Activated CD4-positive, alpha-beta T cell treated with anti-CD3 and anti-CD28 coated beads, Interleukin-2, Interleukin-6, amounts not matched to agents 100 ng/mL and 50 ng/mL, durations not matched to agents 16 hours and 8 hours (primary cell): ENCODE measurements at places on chromosomes 11 and 22.
A peak's percentile ranks its signal among the peaks of the same experiment; 100 is the strongest.

DNA sequence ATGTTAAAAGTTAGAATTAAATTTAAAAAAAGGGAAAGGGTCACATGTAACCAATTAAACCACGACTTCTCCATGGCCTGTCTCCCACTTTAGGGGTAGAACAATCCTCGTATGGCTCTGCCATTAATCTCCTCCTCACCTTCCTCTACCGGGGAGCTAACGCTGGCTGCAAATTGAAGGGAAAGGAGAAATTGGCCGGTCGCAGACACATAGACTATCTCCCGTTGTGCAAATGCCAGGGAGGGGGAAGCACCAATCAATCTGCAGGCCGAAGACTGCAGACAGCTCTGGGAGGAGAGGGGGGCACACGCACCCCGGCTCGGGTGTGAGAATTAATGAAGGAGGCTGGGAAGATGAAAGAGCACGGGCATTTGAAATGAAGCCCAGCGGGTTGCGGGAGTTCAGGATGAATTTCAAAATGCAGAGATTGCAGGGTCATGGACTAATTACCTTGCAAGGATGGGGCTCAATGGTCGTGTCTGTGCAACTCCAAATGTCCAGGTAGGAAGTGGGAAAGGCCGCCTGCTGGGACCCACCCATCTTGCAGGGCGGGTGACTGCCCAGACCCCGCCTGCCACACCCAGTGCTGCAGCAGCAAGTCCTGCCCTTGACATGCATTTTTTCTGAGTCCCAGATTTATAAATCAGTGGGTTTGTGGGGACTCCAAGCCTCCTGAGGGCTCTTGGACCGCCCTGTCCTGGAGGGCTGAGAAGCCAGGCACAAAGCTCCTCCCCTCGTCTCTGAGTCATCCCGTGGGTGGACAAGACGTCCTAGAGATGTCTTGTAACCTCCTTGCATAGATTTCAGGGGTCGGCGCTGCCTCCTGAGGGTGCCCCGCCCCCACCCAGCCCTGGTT lies 534.2 kb downstream of the TBC1D22A start:
- no peak for DNase-seq

DNA sequence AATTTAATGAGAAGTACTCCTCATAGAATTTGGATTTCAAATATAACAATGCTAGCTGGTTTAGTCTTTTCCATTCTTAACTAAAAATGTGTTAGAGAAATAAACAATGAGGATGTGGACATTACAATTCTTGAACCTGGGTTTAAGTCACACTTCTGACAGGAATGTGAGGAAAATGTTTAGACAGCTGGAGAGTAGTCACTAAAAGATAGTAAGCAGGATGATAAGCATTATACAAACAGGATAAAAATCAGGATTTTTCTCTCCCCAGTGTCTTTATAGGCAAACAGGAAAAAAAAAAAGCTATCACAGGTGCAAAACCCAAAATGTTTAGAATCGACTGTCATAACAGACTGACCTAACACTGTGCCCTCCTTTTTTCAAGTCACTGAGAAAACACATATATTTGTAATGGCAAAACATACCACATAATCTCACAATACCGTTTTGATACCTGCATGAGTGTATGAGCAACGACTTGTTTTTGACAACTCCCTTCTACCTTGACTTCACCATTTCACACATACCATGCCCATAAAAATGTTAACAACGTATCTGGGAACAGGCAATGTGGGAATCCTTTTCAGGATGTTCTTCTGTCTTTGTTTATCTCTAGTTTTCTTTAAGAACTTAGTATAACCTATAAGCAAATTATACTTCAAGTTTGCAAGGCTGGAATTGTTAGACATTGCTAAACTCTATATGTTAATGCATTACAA lies 242.0 kb downstream of the SBF2 start:
- no peak for DNase-seq

GRCh38 chr11:105673089-105673488 lies 63.2 kb downstream of the GRIA4 start:
- DNase-seq: peak; percentile 4

- peak; percentile 12 for DNase-seq
These were observed 24.5 kb downstream of the FAM227A start for GRCh38 chr22:38631724-38632123.

DNA sequence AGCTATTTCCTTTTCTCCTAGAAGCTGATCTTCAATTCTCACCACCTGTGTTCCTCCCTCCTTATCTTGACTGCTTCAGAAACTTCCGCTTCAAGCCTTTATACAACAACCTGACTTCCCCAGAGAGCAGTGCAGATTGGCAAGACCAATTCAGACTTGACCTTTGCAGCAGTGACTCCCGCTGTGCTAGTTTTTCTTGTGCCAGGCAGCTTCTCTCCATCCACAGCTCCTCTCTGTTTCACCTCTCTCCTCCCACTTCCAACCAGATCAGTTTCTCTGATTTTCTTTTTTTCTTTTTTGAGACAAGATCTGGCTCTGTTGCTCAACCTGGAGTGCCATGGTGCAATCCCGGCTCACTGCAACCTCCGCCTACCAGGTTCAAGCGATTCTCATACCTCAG lies 74.3 kb downstream of the GRAMD1B start:
- no peak for DNase-seq

GRCh38 chr22:19800761-19801244 lies 40.2 kb downstream of the TBX1 start:
- no peak for DNase-seq

DNA sequence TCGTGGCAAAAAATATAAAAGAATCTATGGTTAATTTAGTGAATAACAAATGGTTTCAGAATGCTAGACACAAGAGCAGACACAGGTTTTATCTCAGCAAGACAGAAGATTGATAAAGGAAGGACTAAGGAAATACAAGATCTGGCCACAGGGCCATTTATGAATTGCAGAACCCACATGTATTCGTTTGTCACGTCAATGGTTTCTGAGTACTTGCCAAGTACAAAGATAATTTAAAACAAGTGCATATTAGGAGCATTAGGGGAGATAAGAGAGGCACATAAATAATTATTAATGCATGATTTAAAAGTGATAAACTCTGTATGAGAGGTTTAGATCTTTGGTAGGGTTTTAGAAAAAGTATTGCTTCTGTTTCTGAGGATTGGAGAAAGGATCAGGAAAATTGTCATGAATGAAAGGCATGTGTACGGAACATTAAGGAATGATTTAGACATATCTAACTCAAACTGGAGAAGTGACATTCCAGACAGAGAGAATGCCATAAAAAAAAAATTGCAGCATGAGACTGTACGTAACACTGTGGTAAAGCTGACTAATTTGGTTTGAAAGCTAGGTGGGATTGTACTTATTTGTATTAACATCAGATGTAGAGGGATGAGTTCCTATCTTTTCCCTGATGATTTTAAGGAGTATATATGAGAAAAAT lies 727.1 kb downstream of the NELL1 start:
- no peak for DNase-seq

GRCh38 chr11:25317216-25317615 lies 820.4 kb downstream of the LUZP2 start:
- DNase-seq: no peak

GRCh38 chr11:117199053-117199915 lies at the start of gene TAGLN:
Gene TAGLN, plus strand, starts transcription at chr11:117199370. Its CDS starts 3,644 bp downstream, at chr11:117203014.
- DNase-seq: no peak

GRCh38 chr11:127157225-127157624 lies 156.7 kb upstream of the KIRREL3 start:
- no peak for DNase-seq

DNA sequence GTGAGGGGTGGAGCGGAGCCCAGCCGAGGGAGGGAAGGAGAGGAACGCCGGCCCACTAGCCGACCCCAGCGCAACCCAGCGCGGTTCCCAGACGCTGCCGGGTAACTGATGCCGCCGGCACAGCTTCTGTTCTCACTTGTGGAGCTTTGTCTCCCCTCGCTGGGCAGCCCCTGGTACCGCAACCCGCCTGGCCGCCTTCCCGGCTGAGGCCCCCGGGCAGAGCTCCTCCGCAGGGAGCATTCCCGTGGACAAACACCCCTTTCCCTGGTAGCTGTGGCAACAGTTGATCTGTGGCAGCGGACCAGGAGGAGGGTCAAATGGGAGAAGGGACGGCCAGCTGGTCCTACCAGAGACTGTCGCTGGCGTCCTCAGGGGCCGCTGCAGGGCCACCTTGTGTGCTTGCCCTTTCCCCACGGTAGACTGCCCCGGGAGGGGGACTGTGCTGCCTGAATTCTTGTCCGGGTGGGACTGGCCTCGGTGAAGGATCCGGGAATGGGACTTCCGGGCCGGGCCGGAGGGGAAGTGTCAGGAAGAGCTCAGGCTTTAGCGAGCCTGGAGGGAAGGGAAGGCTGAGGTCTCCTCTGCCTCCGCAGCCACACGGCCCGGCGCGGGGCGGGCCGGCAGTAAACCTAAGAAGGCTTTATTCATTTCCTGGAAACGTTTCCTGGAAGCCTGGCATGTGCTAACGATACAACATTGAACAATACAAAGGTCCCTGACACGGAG lies 468.0 kb downstream of the OPCML start:
- peak; percentile 27 for DNase-seq
